ENCODE measurements at places on chromosomes 7 and 10. TPM values are rescaled to one million over a fixed set of nuclear protein-coding genes. Genes with fewer than 3 reads are reported as not detected.
A peak's percentile ranks its signal among the peaks of the same experiment; 100 is the strongest.

GRCh38 chr7:2520131-2520760, 672 bp downstream of the LFNG start:
- peak; percentile 87 for DNase-seq

GRCh38 chr10:24132741-24133140, 76.2 kb upstream of the KIAA1217 start:
- DNase-seq, result no peak

DNA sequence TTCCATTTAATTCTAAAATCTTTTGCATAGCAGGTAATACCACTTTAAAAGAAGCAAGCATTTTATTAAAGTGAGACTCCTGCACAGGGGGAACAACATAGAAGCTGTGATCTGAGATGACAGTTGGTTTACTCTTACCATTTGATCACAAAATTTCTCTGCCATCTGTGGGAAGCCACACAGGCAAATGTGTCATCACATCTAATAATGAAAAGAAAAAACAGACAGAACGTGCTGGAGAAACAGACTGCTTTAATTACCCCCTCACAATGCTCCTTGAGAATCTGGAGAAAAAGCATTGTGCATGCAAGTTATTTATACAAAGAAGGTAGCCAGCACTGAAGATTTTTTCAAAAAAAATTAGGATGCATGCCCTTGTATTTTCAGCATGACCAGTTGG, 165.2 kb upstream of the PTER start:
- no peak for DNase-seq

DNA sequence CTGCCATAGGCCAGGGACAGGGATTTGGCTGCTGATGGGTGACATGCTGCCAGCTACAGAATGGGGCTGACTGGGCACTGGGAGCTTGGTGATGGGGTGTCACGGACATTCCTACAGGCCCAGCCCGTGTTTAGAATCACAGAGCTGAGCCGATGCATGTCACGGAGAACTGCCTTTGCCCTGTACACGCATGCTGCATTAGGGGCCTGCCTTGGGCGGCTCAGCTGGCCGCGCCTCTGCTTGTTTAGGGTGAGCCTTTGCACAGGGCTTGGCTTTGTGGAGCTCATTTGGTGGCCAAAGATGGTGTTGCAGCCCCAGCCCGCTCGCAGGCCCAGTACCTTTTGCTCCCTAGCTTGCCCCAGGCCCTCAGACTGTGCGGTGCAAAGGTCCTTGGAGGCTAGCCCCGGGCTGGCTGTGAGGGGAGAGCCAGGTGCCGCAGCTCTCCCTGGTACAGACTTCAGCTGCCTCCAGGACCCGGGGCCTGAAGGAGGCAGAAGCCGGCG, 108.4 kb upstream of the BTBD16 start:
- no peak for DNase-seq

DNA sequence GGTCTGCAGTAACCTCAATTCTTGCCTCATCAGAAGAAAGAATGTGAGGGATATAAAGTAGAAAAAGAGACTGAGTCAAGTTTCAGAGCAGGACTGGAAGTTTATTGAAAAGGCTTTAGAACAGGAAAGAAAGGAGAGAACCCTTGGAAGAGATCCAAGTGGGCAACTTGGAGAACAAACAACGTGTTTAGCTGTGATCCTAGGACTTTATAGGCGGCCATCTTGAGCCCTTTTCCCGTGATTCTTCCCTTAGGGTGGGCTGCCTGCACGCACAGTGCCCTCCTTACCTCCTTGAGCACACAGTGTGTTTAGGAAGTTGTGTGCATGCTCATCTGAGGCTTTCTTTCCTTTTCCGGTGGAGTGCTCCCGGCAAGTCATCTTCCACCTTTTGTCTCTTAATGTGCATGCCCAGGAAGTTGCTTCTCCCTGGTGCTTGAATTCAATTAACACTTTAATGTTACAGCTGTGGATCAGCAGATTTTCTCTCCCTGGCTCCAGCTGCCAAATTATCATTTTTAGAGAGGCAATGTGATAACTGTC, 59.8 kb downstream of the ENTPD1 start:
- DNase-seq, result no peak

DNA sequence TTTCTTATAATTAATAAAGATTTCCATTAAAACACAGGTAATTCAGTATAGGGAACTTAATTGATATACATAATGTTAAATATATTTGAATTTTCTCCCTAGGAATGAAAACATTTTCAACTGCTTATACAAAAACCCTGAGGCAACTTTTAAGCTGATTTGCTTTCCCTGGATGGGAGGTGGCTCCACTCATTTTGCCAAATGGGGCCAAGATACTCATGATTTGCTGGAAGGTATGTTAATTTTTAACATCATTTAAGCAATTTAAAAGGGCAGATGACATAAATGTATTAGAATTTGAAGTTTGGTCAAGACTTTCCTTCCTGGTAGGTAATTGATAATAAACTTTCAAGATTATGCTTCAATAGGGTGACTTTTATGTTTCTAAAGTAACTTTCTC, 5.8 kb downstream of the OLAH start:
- DNase-seq, result no peak

DNA sequence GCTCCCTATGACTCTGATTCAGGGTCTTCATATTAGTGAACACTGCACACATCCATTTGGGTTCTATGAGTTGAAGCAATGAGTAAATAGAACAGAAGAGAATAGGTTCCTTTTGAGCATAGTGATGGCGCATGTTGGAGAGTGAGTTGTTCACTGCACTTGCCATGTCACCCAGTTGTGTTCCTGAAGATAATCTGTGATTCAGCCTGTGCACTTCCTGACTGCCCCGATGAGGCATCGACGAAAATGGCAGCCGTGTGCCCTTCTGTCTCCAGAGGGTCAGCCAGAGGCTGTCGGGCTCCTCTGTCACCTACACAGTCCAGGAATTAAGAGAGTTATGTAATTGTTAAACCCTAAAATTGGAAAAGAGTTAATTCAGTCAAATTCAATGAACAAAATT, 94.7 kb downstream of the GALNT11 start:
- no peak for DNase-seq

The POMZP3 gene
- total RNA-seq, result 9.9 TPM

The CLCN1 gene
- total RNA-seq, result 2.8 TPM

The GPC2 gene
- total RNA-seq, result 1.7 TPM

The NUTM2E gene
- not detected for total RNA-seq
